ENCODE measurements at places on chromosomes 1 and 21.

- DNase-seq: no peak
These were observed 8.0 kb downstream of the MED8 start for GRCh38 chr1:43381612-43382011.

DNA sequence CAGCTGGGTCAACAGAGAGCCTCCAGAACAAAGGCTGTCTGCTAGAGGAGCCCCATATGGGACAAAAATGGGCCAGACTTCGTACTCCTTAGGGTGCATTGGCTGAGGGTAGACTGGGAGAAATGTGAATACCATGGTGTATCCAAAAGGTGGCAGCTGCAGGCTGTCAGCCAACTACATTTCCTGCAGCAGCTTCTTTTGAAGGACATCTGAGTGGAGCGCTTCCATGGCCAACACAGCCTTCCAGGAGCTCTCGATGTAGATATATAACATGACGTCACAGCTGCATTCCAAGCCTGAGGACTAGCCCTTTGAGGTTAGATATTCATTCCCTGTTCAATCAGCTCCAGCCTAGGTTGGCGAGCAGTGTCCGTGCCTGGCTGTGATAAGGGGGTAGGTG, 107.7 kb downstream of the MAB21L3 start:
- no peak for DNase-seq

DNA sequence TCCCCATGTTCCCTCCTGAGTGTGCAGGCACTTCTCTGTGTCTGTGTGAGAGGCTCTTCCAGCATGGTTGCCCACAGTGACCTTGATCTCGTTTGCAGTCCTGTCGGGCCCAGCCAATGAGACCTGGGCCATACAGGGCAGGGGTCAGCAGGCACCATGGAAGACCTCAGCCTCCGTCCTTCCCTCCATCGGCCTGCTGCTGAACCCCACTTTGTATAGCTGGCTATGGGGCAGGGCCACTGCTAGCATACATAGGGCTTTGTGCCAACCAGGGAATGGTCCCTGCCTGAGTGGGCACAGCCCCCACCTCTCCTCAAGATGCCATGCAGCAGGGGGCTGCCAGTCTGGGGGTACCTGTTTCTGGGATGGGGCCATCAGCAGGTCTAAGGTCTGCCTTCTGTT, 3.8 kb downstream of the C1orf35 start:
- no peak for DNase-seq

- DNase-seq: no peak
These were observed 38.8 kb downstream of the RCAN1 start for GRCh38 chr21:34576041-34576511.

- DNase-seq: no peak
These were observed 74.2 kb downstream of the LEPR start for GRCh38 chr1:65494671-65495070.

DNA sequence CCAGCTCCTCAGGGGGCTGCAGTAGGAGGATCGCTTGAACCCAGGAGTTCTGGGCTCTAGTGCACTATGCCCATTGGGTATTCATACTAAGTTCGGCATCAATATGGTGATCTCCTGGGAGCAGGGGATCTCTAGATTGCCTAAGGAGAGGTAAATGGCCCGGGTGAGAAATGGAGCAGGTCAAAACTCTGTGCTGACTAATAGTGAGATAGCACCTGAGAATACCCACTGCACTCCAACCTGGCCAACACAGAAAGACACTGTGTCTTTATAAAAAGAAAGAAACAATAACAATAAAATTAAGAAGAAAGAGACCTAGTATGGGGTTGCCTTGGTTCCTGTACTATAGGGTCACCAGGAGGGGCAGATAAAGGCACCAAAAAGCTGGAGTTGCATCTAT, 13.7 kb upstream of the DUSP12 start:
- no peak for DNase-seq

DNA sequence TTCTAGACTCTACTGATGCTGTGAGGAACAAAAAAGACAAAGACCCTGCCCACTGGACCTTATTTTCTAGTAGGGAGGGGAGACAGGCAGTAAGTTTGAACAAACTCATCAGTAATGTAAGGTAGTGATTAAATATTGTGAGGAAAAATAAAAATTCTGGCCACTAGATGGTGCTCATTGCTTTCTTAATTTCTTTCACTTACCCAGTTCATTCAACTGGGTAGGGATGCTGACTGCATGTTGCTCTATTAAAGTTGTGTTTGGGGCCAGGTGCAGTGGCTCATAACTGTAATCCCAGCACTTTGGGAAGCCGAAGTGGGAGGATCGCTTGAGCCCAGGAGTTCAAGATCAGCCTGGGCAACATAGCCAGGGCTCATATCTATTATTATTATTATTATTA, 6.3 kb upstream of the KYAT3 start:
- no peak for DNase-seq

DNA sequence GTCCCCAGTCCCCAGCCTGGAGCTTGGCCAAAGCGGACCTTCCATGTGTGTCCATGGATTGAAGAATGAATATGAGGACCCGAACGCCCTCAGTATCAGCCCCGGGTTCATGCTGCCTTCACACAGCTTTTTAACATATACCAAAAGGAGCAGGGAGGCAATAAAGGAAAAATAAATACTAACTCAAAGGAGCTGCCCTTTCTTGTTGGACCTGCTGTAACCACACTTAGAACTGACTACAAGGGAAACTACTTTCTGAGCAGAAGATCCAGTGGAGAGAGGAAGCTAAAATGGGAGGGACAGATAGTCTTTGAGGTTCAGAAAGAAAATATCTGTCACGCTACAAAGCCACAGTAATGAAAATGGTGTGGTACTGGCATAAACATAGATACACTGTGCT, 48.6 kb downstream of the CNN3 start:
- no peak for DNase-seq

- no peak for DNase-seq
These were observed 138.1 kb upstream of the MAGI3 start for GRCh38 chr1:113252166-113252565.

DNA sequence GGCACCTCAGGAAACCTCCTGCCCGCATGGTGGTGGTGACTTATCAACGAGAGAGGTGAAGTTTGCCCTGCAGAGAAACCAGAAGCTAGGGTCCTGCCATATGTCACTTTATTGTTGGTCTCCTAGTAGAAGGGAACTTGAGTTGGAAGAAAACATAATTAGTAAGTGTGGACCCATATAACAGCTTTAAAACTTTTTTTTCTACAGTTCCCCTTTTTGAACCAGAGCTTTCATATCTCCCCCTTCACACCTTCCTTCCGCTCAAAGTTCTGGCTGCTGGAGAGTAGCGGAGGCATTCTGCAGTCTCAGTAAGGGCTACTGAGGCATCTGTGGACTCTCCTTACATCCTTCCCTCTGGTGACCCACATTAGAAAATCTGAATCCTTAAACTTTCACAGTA, 48.9 kb downstream of the PHC2 start:
- no peak for DNase-seq

DNA sequence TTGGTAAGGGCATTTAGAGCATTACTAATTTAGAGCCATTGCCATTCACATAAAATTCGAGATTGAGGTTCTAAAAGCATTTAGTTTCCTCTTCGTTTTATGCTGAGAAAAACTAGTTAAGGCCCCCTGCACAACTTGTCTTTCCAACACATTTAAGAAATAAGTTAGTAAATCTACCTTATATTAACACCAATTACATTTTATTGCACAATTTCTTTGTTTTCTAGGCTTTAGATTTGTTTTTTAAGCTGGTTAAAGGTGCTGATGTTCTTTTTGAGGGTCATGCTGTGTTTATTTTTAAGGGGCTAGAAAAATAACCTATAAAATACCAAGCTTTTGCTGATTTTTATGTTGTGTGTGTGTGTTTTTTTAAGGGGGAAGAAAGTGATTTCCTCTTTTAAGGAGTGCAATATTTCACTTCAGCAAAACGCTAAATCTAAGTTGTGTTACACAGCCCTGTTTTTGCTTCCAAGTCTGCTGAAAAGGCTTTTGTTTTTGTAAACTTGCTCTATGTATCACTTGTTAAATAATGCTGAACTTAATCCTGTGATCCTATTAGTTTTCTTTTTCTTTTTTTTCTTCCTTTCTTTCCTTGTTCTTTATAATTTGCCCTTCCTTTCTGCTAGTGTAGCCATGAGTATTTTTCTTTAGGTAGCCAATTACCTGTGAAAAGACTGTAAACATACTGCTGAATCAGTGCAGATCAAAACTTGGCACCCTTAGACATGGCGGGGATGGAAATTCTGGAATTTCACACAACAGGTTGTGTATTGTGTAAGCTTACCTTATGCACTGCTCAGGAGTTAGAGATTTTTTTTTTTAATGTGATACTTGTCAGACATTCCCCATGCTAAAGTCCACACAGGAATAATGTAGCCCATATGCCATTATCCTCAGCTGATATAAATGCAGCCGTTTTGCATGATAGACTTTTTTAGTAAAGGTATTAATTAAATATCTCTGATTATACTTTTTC, 1.5 kb downstream of the CEPT1 start:
- DNase-seq: no peak

Measured in NCI-H1417 treated with DMSO at 0.1 percent for 48 hours (cell line).